ENCODE measurements at places on chromosomes 12 and 14. TPM values are rescaled to one million over a fixed set of nuclear protein-coding genes. Genes with fewer than 3 reads are reported as not detected.
A peak's percentile ranks its signal among the peaks of the same experiment; 100 is the strongest.

ANO4 gene
- total RNA-seq: 2.6 TPM

CLEC1A gene
- total RNA-seq: not detected

- no peak for DNase-seq
- peak overlapping the region; percentile 70 for H3K27ac ChIP-seq
- H3K36me3 ChIP-seq: peaks cover 10% of the 10 kb centered on the region
- no peaks in the 10 kb centered on the region for H3K27me3 ChIP-seq
- no peak overlapping the region for H3K4me3 ChIP-seq
- H3K4me1 ChIP-seq: peaks cover 14% of the 10 kb centered on the region
These were observed 30.8 kb downstream of the COA8 start for GRCh38 chr14:103593577-103593976.

RNASE7 gene
- not detected for total RNA-seq

DNA sequence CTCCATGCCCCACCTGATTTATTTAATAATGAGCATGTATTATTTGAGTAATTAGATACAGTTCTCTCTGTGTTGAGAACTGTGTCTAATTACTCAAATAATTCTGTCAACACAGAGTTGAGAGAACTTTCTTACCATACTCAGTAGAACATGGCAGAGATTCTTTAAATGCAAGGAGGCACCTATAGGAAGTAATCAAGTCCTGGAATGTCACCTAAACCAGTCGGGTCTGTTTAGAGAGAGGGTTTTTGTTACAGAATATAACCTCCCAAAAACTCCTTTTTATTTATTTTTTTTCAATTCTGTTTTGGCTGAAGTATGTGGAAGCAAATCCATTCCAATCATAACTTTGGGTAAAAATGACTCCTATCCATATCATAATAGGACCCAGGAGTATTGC, 37.5 kb upstream of the CIT start:
- no peak for DNase-seq
- no peak overlapping the region for H3K27ac ChIP-seq

DNA sequence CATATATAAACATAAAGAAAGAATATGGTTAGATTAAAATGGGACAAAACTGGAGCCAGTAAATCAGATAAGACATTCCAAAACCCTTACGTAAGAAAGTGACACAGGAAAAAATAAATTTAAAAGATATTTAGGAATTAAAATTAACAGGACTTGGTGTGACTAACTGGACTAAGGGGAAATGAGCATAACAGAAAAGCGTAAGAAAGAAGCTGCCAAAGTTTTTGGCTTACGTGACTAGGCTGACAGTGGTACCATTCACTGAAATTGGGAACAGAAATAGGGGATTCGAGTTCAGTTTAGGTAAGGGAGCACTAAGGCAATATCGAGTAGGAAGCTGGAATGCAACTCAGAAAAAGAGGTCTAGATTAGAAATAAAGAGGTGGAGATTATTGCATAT, 7.8 kb downstream of the CDK17 start:
- H3K27ac ChIP-seq: peak overlapping the region; percentile 36
- H3K4me1 ChIP-seq: peaks cover 24% of the 10 kb centered on the region
- H3K27me3 ChIP-seq: no peaks in the 10 kb centered on the region
- H3K4me3 ChIP-seq: no peak overlapping the region

DNA sequence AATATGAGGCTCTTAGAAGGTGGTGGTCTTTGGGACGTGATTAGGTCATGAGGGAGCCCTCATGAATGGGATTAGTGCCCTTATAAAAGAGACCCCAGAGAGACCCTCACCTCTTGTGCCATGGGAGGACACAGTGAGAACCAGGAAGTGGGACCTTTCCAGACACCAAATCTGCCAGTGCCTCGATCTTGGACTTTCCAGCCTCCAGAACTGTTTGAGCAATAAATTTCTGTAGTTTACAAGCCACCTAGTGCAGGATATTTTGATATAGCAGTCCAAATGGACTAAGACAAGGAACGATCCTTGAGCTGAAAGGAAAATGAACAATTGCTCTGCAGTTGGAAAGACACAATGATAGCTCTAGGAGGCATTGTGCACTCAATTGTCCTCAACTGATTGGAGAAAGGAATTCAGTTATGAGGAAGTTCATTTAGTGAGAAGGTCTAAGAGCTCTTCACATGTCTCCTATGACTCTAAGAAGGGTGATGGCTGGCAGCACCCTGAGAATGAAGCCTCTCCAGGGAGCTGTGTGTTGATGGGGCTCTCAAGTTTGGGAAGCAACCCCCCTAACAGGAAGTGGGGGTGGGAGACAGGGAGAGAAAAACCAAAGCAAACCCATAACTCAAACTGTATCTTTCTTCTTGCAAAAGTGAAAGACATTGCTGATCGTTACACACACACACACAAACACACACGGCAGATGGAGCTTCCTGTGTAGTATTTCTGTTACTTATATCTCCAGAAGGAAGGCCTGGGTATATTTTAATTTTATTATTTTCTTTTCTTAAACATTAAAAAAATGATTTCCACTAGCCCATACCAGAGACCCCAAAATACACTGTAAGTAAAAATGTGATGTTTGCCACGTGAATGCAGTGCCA, 21.0 kb downstream of the CHST11 start:
- no peak for DNase-seq
- peaks cover 27% of the 10 kb centered on the region for H3K4me1 ChIP-seq
- no peak overlapping the region for H3K4me3 ChIP-seq
- no peaks in the 10 kb centered on the region for H3K27me3 ChIP-seq
- H3K27ac ChIP-seq: no peak overlapping the region
- peaks cover 6% of the 10 kb centered on the region for H3K36me3 ChIP-seq

KRT75 gene
- not detected for total RNA-seq

ARG2 gene
- 29.8 TPM for total RNA-seq

- no peak for DNase-seq
- H3K4me1 ChIP-seq: peaks cover 11% of the 10 kb centered on the region
- H3K4me3 ChIP-seq: no peak overlapping the region
- H3K27ac ChIP-seq: no peak overlapping the region
These were observed 93.9 kb upstream of the RASSF8 start for GRCh38 chr12:25864306-25865276.

DNA sequence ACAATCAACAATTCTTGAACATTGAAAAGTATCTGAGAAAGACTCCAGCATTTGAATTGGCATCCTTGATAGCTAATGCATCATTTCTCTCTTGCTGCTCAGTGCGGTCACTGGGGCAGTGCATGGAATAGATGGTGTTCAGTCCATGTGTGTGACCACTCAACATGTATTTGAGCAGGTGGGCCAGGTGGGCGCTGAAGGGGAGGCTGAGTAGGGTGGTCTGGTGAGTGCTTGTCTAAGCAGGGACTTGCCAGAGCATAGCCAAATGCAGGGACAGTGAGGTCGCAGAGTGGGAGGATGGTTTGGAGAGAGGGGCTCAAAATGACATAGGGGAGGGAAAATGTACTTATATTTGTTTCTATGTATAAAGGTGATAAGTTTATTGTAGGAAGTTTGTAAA, 409.0 kb downstream of the TMEM121 start:
- peaks cover 25% of the 10 kb centered on the region for H3K27me3 ChIP-seq
- H3K4me3 ChIP-seq: no peak overlapping the region
- H3K4me1 ChIP-seq: no peaks in the 10 kb centered on the region
- H3K36me3 ChIP-seq: peaks cover 80% of the 10 kb centered on the region
- no peak for DNase-seq

DEPDC4 gene
- 5.5 TPM for total RNA-seq

DNA sequence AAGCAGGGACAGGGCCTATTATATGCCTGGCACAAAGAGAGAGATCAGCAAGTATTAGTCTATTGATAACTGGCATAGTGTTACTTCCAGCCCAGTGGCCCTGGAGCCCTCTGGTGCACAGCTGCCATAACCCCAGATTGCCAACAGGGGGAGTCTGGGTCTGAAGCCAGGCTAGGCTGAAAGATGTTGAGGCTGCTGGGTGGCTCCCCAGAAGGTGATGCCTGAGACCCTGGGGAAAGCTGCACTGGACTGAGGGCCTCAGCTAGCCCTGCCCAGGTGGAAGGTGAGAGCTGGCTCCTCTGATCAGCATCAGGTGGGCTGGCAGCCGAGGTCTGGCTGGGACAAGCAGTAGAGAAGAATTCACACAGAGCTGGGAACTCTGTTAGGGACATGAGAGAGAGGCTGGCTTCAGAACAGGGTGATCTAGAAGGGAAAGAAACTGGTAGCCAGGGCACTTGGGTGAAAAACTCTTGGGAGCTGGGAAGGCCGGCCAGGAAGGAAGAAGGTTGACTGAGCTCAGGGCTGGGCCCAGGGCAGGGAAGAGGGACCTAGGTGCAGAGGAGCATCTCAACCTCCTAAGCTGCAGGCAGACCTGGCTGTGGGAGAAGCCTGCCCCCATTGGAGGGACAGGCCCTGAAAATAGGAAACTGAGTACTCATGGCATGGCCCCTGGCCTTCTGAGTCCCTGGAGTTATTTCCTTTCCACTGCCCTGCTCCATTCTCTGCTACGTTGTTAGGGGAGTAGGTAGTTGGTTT, 3.9 kb downstream of the GZMH start:
- no peaks in the 10 kb centered on the region for H3K36me3 ChIP-seq
- H3K27ac ChIP-seq: no peak overlapping the region
- no peak overlapping the region for H3K4me3 ChIP-seq
- peaks cover 2% of the 10 kb centered on the region for H3K4me1 ChIP-seq

DNA sequence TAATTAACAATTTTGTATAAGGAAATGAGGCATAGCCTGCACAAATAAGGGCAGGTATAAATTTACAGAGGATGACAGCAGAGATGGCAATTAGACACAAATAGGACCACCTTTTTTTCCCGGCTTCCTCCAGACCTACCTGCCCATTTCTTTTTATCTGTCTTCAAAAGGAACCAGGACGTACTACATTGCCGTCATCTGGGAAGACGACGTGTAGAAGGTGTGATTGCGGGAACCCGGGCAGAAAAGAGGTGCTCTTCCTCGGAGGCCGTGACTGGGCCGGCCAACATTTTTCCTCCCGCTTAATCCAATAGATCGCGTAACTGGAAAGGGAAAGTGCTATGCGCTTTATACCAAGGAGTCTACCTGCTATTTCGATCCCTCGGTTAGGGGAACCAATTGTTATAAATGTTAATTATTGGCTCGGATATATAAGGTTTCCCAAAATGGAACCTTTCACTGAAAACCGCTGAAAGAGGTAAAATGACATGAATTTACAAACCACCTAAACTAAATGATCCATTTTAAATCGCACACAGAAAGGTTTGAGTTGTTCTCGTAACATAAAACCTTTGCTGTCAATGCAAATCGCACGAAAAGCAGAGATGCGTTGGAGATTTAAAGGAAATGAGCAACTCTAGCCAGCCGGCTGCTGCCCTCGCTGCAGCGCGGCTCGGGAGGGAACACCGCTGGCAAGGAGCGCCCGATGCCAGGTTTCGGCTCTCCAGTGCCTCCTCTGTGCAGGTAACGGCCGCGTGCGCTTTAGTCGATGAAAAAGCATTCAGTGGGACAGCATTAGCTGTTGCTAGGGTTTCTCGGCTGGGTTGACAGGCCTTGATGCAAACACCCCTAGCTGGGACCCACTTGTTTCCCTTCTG, 2.8 kb upstream of the SIX1 start:
- H3K27ac ChIP-seq: no peak overlapping the region
- peaks cover 76% of the 10 kb centered on the region for H3K4me1 ChIP-seq
- peak; percentile 53 for DNase-seq
- no peaks in the 10 kb centered on the region for H3K36me3 ChIP-seq
- peak overlapping the region; percentile 75 for H3K4me3 ChIP-seq
- peaks cover 99% of the 10 kb centered on the region for H3K27me3 ChIP-seq

ARL6IP4 gene
- 150 TPM for total RNA-seq

- no peak for DNase-seq
- no peak overlapping the region for H3K27ac ChIP-seq
- no peak overlapping the region for H3K4me3 ChIP-seq
- H3K4me1 ChIP-seq: no peaks in the 10 kb centered on the region
- no peaks in the 10 kb centered on the region for H3K36me3 ChIP-seq
These were observed 353.9 kb upstream of the TBX3 start for GRCh38 chr12:115037830-115038229.

FBXL14 gene
- 14.6 TPM for total RNA-seq

CLEC9A gene
- not detected for total RNA-seq

- peak; percentile 56 for DNase-seq
- H3K27me3 ChIP-seq: peaks cover 28% of the 10 kb centered on the region
- H3K36me3 ChIP-seq: no peaks in the 10 kb centered on the region
- H3K27ac ChIP-seq: no peak overlapping the region
These were observed 127.0 kb upstream of the RPH3A start for GRCh38 chr12:112664569-112664968.

C12orf60 gene
- 1.8 TPM for total RNA-seq

- H3K27me3 ChIP-seq: no peaks in the 10 kb centered on the region
- DNase-seq: peak; percentile 27
- peaks cover 59% of the 10 kb centered on the region for H3K4me1 ChIP-seq
These were observed 23.2 kb downstream of the HSPB8 start for GRCh38 chr12:119201789-119202543.

DNA sequence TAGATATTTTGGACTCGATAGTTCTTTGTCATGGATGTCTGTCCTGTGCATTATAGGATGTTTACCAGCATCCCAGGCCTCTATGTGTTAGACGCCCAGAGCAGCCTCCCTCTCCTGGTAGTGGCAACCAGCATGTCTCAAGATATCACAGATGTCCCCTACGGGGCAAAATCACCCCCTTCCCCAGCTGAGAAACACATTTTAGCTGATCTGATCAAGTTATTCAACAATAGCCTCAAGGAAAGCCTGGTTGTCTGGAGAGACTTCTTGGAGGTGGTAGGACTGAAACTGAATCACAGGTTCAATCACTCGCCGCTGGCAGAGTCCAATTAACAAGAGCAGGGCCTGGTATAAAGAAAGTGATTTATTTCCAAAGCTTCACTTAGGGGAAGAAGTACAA, 17.6 kb downstream of the BDKRB1 start:
- peaks cover 19% of the 10 kb centered on the region for H3K36me3 ChIP-seq
- DNase-seq: no peak
- H3K4me3 ChIP-seq: no peak overlapping the region

- H3K36me3 ChIP-seq: peaks cover 20% of the 10 kb centered on the region
- peak overlapping the region; percentile 97 for H3K4me3 ChIP-seq
- no peak overlapping the region for H3K27ac ChIP-seq
- H3K27me3 ChIP-seq: peaks cover 5% of the 10 kb centered on the region
These were observed 3.6 kb downstream of the YBX3 start for GRCh38 chr12:10719482-10719881.

RDH12 gene
- 0.55 TPM for total RNA-seq

- H3K4me1 ChIP-seq: peaks cover 3% of the 10 kb centered on the region
- DNase-seq: no peak
- H3K27me3 ChIP-seq: no peaks in the 10 kb centered on the region
- H3K4me3 ChIP-seq: no peak overlapping the region
- no peak overlapping the region for H3K27ac ChIP-seq
These were observed 27.3 kb upstream of the FRS2 start for GRCh38 chr12:69442894-69443293.

RTL1 gene
- 0.07 TPM for total RNA-seq

KERA gene
- total RNA-seq: not detected

DNA sequence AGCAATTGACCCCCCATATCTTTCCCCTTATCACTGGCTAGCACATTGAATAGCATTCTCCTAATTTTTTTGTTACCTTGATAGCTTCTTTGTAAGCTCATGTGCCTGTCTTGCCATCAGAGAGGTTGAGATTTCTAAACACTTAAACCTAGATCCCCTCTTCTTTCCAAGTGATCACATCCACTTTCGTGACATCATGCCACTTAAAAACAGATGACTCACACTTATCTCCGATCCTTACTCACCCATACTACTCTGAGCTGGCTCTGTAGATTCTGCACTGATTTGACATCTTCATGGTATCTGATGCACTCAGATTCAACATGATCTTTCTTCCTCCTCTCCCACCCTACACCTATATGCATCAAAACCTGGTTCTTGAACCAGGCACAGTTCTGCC, 10.5 kb downstream of the GPR137C start:
- H3K27me3 ChIP-seq: no peaks in the 10 kb centered on the region
- no peak overlapping the region for H3K27ac ChIP-seq
- no peaks in the 10 kb centered on the region for H3K4me1 ChIP-seq
- no peak overlapping the region for H3K4me3 ChIP-seq
- DNase-seq: no peak
